ENCODE measurements at places on chromosomes 4 and X. TPM values are rescaled to one million over a fixed set of nuclear protein-coding genes. Genes with fewer than 3 reads are reported as not detected.

DNA sequence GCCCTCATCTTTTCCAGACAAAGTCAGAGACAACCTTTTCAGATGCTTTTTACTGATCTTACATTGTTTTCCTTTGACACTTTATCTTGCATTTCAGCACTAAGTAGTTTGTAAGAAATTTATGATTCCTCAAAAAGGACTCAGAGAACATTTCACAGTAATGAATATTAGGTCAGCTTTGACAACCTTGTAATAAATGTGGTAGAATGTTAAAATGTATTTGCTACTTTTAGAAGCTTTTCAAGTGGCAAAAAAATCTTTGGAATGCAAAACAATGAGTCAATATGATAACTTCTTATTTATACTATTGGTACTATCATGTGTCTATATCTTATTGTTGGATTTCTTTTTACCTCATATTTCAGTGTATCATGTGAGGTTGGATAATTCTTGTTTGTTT is 146.2 kb upstream of the FAT4 start:
- DNase-seq, result no peak
- no peak overlapping the region for H3K4me3 ChIP-seq
- H3K27ac ChIP-seq, result no peak overlapping the region
- no peaks in the 10 kb centered on the region for H3K36me3 ChIP-seq
- no peaks in the 10 kb centered on the region for H3K4me1 ChIP-seq
- H3K27me3 ChIP-seq, result no peaks in the 10 kb centered on the region

DNA sequence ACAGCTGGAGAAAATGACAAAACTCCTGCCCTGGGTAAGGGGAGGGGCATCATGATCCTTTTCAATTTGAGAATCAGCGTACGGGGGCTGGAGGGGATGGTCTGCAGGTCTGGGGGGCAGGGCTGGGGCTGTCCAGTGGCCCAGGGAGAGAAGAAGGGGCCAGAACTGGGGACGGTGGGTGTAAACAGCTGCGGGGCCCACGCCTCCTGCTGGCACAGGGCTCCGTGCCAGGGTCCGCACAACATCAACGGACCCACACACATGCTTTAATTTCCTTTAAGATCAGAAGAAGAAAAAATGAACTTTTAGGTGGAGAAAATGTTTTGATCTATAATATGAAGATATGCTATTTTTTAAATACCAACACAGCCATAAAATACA is 52.1 kb downstream of the PSAPL1 start:
- no peak for DNase-seq
- H3K27ac ChIP-seq, result no peak overlapping the region
- H3K4me1 ChIP-seq, result no peaks in the 10 kb centered on the region
- H3K4me3 ChIP-seq, result no peak overlapping the region

GRCh38 chr4:80592950-80593349 is 257.4 kb downstream of the CFAP299 start:
- no peaks in the 10 kb centered on the region for H3K27me3 ChIP-seq
- H3K4me3 ChIP-seq, result no peak overlapping the region
- no peaks in the 10 kb centered on the region for H3K36me3 ChIP-seq
- H3K27ac ChIP-seq, result no peak overlapping the region

DNA sequence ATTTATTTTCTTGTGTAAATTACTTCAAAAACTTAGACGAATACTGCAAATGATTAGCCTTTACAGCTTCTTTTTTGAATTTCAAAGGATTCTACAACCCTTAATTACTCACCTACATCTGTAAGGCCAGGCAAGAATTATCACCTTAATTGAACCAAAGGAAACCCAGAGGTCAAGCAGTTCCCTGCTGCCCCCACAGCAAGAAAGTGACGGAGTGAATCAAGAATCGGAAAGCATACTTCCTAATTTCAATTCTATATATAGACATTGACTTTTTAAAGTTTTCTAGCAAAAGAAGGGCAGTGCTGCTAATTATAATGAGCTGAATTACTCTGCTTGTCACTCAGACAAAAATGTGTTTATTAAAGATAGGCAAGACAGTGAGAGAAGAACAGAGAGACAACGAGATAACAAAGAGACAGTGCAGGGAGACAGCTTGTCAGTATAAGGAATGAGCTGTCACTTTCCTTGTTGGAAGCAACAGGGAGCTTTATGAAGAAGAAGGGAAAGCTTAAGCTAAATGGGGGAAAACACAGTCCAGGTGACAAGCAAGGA is 47.5 kb upstream of the SPANXN4 start:
- DNase-seq, result no peak
- H3K27me3 ChIP-seq, result no peaks in the 10 kb centered on the region
- H3K4me3 ChIP-seq, result no peak overlapping the region
- H3K4me1 ChIP-seq, result no peaks in the 10 kb centered on the region
- H3K36me3 ChIP-seq, result no peaks in the 10 kb centered on the region
- H3K27ac ChIP-seq, result no peak overlapping the region

- H3K4me3 ChIP-seq, result no peak overlapping the region
- H3K36me3 ChIP-seq, result no peaks in the 10 kb centered on the region
- peak; percentile 85 for DNase-seq
These were observed 24.9 kb downstream of the ALPK1 start for GRCh38 chr4:112321776-112322684.

GRCh38 chrX:40411340-40412111 is 169.2 kb upstream of the ATP6AP2 start:
- DNase-seq, result no peak
- no peaks in the 10 kb centered on the region for H3K36me3 ChIP-seq
- no peaks in the 10 kb centered on the region for H3K4me1 ChIP-seq
- no peak overlapping the region for H3K4me3 ChIP-seq
- H3K27me3 ChIP-seq, result no peaks in the 10 kb centered on the region

The F11 gene
- 0.99 TPM for total RNA-seq

- H3K36me3 ChIP-seq, result no peaks in the 10 kb centered on the region
- DNase-seq, result no peak
- no peak overlapping the region for H3K27ac ChIP-seq
- no peak overlapping the region for H3K4me3 ChIP-seq
These were observed 50.4 kb downstream of the SPARCL1 start for GRCh38 chr4:87478732-87479250.

- no peak overlapping the region for H3K27ac ChIP-seq
- H3K27me3 ChIP-seq, result no peaks in the 10 kb centered on the region
- no peaks in the 10 kb centered on the region for H3K4me1 ChIP-seq
- no peaks in the 10 kb centered on the region for H3K36me3 ChIP-seq
- H3K4me3 ChIP-seq, result no peak overlapping the region
These were observed 111.9 kb upstream of the PCDH18 start for GRCh38 chr4:137644201-137644600.

DNA sequence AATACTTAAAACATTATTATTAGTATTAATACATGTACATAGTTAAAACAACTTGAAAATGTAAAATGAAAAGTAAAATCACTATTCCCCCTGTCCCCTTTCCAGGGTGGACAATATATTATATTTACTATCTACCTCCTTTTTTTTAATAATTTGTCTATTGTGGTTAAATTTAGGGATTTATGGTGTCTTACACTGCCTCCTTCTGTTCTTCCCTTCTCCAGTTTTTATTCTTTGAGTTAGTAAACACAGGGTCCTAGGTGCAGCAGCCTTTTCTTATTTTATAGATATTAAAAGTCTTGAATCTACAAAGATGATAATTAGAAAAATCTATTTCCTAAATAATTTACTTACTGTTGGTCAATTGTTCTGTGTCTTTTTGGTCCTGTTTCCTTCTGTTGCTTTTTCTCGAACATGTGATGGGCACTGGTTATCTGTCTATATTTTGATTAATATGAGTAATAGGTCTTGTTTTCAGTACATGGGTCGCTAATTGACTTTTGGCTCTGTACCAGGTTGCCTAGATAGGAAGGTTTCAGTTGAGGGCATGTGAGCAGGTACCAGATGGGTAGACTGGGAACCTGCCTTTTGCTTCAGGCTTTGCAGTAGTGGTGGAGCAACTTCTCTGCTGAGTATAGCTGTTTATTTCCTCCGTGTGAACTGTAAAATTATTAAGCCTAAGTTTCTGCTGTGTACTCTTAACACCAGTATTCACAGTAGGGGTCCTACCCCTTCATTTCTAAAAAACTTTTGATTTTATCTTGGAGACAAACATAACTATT is 1.1 kb downstream of the NUDT9 start:
- H3K36me3 ChIP-seq, result no peaks in the 10 kb centered on the region
- no peak for DNase-seq
- no peaks in the 10 kb centered on the region for H3K27me3 ChIP-seq
- H3K27ac ChIP-seq, result no peak overlapping the region
- peaks cover 19% of the 10 kb centered on the region for H3K4me1 ChIP-seq
- H3K4me3 ChIP-seq, result peak overlapping the region; percentile 85

GRCh38 chrX:119424999-119425398 is 25.9 kb downstream of the SLC25A43 start:
- H3K27ac ChIP-seq, result no peak overlapping the region
- H3K36me3 ChIP-seq, result no peaks in the 10 kb centered on the region
- no peaks in the 10 kb centered on the region for H3K27me3 ChIP-seq
- no peaks in the 10 kb centered on the region for H3K4me1 ChIP-seq

The GYPA gene
- total RNA-seq, result not detected

The CCKAR gene
- not detected for total RNA-seq

DNA sequence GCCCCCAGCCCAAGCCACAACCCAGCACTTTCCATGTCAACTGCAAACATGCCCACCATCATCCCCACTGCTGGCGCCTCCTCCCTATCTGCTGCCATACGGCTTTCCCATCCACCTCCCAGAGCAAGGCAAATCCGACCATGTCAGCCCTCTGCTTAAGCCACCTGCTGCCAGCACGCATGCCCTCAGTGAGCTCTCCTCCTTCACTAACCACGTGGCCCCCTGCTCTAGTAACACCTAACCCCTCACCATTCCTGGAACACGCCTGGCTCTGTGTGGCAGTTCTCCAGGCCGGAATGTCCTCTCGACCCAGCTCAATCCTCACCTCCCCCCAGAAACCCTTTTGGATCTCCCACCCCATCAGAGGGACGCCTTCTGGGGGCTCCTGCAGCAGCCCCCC is 17.4 kb downstream of the BCAP31 start:
- no peak overlapping the region for H3K4me3 ChIP-seq
- no peak for DNase-seq
- H3K27ac ChIP-seq, result no peak overlapping the region
- H3K27me3 ChIP-seq, result no peaks in the 10 kb centered on the region
- 0 out of 2 replicates have a peak, but pooled peaks cover 2% of the 10 kb centered on the region for H3K36me3 ChIP-seq

The LONRF3 gene
- total RNA-seq, result 0.11 TPM

DNA sequence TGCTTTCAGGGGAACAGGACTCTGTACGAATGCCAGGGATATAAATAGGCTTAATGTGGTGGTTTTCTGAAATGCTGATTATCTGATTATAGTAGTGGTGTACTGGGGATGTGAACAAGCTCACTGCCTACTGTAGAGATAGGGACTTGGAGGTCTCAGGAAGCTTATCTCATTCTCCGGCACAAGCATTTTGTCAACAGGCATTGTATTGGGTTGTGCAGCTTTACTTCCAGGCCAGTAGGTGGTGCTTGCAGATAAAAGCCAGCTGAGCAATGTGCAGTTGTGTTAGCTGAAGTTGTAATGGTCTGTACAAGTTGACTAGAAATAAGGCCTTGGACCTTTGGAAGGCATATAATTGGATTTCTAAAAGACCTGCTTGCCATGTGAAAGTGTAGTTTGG is 49.5 kb upstream of the TMLHE start:
- no peaks in the 10 kb centered on the region for H3K4me1 ChIP-seq
- no peak overlapping the region for H3K27ac ChIP-seq
- no peak for DNase-seq

DNA sequence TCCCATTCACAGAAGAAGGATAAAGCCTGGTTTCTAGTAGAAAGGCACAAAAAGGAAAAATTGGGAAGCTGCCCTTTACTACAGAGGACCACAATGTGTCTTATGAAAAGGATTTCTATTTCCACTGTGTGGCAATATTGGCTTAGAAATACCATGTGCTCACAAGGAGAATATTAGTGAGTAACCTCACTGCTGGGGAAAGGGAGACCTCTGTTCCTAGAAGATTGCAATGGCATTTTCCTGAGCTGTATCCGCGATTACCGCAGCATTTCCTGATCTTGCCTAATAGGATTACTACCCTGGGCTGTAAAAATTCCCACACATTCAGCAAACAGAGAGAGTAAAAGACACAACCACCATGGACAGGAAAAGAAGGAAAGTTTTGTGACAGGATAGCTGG is 308.8 kb upstream of the TECRL start:
- no peak overlapping the region for H3K27ac ChIP-seq
- H3K36me3 ChIP-seq, result no peaks in the 10 kb centered on the region
- H3K27me3 ChIP-seq, result no peaks in the 10 kb centered on the region
- no peak for DNase-seq
- no peaks in the 10 kb centered on the region for H3K4me1 ChIP-seq
- H3K4me3 ChIP-seq, result no peak overlapping the region

The TEC gene
- total RNA-seq, result 2.3 TPM

GRCh38 chr4:17981063-17981462 is 40.5 kb downstream of the LCORL start:
- no peak for DNase-seq
- H3K27ac ChIP-seq, result no peak overlapping the region
- H3K4me3 ChIP-seq, result no peak overlapping the region
- no peaks in the 10 kb centered on the region for H3K4me1 ChIP-seq
- H3K27me3 ChIP-seq, result no peaks in the 10 kb centered on the region
- no peaks in the 10 kb centered on the region for H3K36me3 ChIP-seq

DNA sequence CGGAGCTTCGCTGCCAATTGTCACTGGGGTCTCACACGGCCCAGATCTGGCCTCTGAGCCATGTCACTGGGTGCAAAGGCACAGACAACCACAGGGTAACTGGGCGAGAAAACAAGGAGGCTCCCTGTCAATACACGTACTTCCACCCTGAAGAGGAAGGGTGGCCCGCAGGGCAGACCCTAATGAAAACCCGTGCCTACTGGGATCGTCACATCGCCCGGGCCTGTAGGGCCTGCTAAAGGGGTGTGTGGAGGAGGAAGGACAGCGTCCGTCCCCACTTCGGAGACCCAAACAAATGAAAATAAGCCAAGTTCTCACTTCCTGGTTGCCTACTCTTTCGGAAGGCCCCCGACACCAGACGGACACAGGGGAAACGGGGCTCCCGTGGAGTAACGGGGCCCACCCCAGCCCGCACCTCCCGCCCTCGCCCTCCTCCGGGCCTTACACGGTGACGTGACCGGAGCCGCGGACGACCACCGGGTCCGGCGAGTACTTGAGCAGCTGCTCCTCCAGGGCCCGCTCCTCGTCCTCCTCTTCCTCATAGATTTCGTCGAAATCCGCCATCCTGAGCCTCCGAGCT is 578 bp downstream of the CHIC2 start:
- no peaks in the 10 kb centered on the region for H3K36me3 ChIP-seq
- H3K27ac ChIP-seq, result peak overlapping the region; percentile 57
- H3K27me3 ChIP-seq, result no peaks in the 10 kb centered on the region
- peak overlapping the region; percentile 97 for H3K4me3 ChIP-seq

GRCh38 chr4:177131736-177132135 is 177.9 kb upstream of the NEIL3 start:
- H3K4me3 ChIP-seq, result no peak overlapping the region
- no peaks in the 10 kb centered on the region for H3K4me1 ChIP-seq
- no peaks in the 10 kb centered on the region for H3K36me3 ChIP-seq
- no peak overlapping the region for H3K27ac ChIP-seq
- H3K27me3 ChIP-seq, result no peaks in the 10 kb centered on the region
- no peak for DNase-seq

GRCh38 chr4:173878701-173879100 is 348.7 kb upstream of the HAND2 start:
- no peak for DNase-seq
- H3K27me3 ChIP-seq, result no peaks in the 10 kb centered on the region
- H3K36me3 ChIP-seq, result no peaks in the 10 kb centered on the region
- H3K27ac ChIP-seq, result no peak overlapping the region
- no peak overlapping the region for H3K4me3 ChIP-seq
- no peaks in the 10 kb centered on the region for H3K4me1 ChIP-seq

The DGKK gene
- total RNA-seq, result 19.2 TPM
